Upper lobe of right lung (tissue), 1 donor: ENCODE measurements at places on chromosomes 2 and 18. TPM values are rescaled to one million over a fixed set of nuclear protein-coding genes. Genes with fewer than 3 reads are reported as not detected.

- no peaks in the 10 kb centered on the region for H3K36me3 ChIP-seq
- DNase-seq = no peak
- no peaks in the 10 kb centered on the region for H3K27me3 ChIP-seq
- no peaks in the 10 kb centered on the region for H3K4me1 ChIP-seq
- no peak overlapping the region for H3K4me3 ChIP-seq
- H3K27ac ChIP-seq = no peak overlapping the region
These were observed 166.8 kb downstream of the FTCDNL1 start for GRCh38 chr2:199684168-199684567.

- H3K4me1 ChIP-seq = no peaks in the 10 kb centered on the region
- H3K27ac ChIP-seq = no peak overlapping the region
- H3K36me3 ChIP-seq = no peaks in the 10 kb centered on the region
- H3K4me3 ChIP-seq = no peak overlapping the region
- no peaks in the 10 kb centered on the region for H3K27me3 ChIP-seq
These were observed 19.3 kb downstream of the GAD1 start for GRCh38 chr2:170836027-170836426.

MYO3B gene
- total RNA-seq = 0.17 TPM

DNA sequence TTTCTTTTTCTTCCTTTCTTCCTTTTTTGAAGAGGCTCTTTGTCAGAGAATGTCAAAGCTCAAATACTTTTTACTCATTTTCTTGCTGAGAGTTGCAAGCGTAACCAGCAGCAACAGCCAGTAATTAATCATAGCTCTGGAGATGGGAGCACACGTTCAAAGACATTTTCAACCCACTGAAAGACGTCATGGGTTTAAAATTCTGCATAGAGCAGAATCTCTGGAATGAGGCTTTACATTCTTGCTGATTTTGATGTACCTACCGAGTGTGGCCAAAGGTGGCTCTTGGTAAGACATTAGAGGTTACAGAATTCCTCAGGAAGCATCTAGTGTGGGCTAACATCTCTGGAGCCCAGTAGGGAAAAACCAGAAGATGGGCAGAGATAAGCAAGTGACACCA is 292.5 kb downstream of the MTX2 start:
- no peak overlapping the region for H3K27ac ChIP-seq
- H3K4me1 ChIP-seq = no peaks in the 10 kb centered on the region
- no peak for DNase-seq
- H3K36me3 ChIP-seq = no peaks in the 10 kb centered on the region
- peaks cover 23% of the 10 kb centered on the region for H3K27me3 ChIP-seq
- no peak overlapping the region for H3K4me3 ChIP-seq

DNA sequence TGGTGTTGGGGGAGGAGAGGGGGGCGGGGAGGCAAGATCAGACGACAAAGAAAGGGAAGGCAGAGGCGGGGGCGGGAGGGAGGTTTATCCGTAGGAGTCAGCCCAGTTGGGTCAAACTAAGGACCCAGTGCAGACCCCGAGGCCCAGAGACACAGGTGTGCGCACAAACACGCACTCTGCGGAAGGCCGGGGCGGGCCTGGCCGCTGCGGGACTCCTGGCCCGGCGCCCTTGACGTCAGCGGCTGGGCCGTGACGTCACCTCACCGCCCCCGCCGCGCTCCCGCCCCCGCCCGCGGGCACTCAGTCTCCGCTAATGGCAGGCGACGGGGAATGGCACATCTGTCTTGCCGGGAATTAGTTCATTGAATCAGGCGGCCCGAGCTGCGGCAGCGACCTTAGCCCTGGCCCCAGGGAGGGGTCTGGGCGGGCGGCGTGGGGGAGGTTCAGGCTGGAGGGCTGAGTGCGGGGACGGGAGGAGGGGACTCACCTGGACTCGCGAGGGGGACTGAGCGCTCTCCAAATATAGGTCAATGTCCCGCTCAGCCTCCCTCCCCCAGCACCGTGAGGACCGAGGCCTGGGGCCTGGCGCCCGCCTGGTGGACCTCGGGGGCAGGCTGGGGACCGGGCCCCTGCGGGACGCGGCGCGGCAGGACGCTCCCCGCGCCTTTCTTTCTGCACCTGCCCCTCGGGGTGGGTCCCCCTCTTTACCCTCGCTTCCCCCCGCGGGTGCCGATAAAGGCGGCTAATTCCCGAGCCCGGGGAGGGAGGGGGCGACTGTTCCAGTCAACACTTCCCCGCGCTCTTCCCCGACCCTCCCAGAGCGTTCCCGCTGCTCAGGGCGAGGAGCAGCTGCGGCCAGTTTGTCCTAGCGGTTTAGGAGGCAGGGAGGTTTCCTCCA is 15.5 kb upstream of the ECEL1 start:
- peaks cover 9% of the 10 kb centered on the region for H3K4me1 ChIP-seq
- peaks cover 44% of the 10 kb centered on the region for H3K27me3 ChIP-seq
- no peaks in the 10 kb centered on the region for H3K36me3 ChIP-seq

GRCh38 chr2:160275656-160276055 is 75.6 kb upstream of the ITGB6 start:
- no peak for DNase-seq
- no peaks in the 10 kb centered on the region for H3K27me3 ChIP-seq
- peaks cover 32% of the 10 kb centered on the region for H3K4me1 ChIP-seq
- no peak overlapping the region for H3K27ac ChIP-seq

DNA sequence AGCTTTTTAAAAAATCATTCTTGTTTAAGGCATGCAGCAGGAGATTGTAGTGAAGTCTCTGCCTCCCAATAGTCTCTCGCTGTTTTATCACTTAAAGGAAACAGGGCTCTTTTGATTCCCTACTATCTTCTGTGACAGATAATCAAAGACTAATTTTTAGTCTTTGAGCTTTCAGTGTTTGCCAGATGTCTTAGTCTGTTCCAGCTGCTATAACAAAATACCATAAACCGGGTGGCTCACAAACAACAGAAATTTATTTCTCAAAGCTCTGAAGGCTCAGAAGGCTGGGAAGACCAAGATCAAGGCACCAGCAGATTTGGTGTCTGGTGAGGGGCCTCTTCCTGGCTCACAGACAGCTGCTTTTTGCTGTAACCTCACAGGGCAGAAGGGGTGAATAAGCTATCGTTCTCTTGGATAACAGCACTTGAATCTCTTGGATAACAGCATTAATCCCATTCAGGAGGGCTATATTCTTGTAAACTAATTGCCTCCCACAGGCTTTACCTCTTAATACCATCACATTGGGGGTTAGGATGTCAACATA is 37.8 kb upstream of the STAT4 start:
- no peaks in the 10 kb centered on the region for H3K4me1 ChIP-seq
- DNase-seq = no peak
- H3K27me3 ChIP-seq = no peaks in the 10 kb centered on the region
- no peak overlapping the region for H3K4me3 ChIP-seq
- no peak overlapping the region for H3K27ac ChIP-seq

DNA sequence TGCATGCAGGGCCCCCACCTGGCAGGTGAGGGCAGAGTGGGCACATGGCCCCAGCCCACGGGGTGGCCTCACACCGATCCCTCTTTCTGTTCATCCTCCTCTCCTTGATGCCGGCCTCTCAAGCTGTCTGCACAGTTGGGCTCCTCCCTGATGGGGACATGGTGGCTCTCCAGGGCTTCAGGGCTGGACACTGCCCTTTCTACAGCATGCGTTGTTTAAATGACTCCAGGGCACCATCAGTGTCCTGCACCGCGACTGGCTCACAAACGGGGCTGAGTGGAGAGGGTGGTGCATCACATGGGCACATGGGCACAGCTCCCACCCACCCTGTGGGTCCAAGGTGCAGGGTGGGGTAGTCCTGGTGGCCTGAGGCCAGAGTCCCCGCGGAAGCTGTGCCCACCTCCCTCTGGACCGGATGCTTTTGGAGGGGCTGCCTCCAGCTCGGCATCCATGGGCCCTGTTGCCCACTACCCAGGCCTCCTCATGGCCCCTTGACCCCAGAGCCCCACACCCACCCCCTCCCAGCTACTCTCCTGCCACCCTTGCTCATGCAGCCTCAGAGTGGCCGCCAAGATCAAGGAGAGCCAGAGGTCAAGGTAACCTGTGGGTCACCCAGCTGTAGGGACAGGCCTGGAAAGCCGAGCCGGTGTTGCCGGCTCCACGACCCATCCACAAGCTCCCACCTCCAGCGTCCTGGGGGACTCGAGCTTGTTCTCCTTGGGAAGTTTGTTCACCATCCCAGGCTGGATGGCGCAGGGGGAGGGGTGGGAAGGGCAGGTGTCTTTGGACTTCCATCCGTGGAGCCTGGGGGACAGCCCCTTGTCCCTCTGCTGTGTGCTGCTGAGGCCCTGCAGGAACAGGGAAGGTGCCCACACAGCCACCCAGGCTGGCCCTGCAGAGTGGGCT is 12.3 kb upstream of the SNED1 start:
- no peak for DNase-seq
- H3K36me3 ChIP-seq = no peaks in the 10 kb centered on the region
- peak overlapping the region; percentile 65 for H3K27ac ChIP-seq
- peaks cover 6% of the 10 kb centered on the region for H3K27me3 ChIP-seq

TNP1 gene
- not detected for total RNA-seq

ZEB2 gene
- total RNA-seq = 178 TPM

DNA sequence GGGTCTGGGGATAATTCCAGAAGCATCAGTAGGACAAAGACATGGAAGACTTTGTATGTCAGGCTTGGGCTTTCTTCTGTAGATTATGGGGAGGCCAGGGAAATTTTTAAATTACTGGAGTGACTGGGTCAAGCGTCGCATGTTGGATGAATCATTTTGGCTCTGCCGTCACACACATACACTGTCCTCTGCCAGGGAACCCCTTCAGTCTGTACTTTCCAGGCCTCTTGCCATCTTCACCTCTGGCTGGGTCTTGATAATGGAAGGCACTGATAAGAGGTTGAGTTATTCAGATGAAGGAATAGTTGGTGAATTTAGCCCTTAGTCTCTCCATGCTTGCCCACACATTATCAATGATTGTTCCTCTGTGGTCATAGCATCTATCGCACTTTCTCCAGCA is 895.1 kb upstream of the CELF4 start:
- H3K27me3 ChIP-seq = no peaks in the 10 kb centered on the region
- no peaks in the 10 kb centered on the region for H3K36me3 ChIP-seq
- no peak overlapping the region for H3K4me3 ChIP-seq
- DNase-seq = no peak
- H3K4me1 ChIP-seq = no peaks in the 10 kb centered on the region
- H3K27ac ChIP-seq = no peak overlapping the region

- H3K27me3 ChIP-seq = no peaks in the 10 kb centered on the region
- DNase-seq = no peak
- no peak overlapping the region for H3K27ac ChIP-seq
These were observed 57.6 kb downstream of the NPAS2 start for GRCh38 chr2:100877555-100877954.

- H3K27me3 ChIP-seq = no peaks in the 10 kb centered on the region
- no peak overlapping the region for H3K27ac ChIP-seq
- H3K36me3 ChIP-seq = no peaks in the 10 kb centered on the region
- no peak for DNase-seq
- no peaks in the 10 kb centered on the region for H3K4me1 ChIP-seq
These were observed 30.8 kb upstream of the ZNF396 start for GRCh38 chr18:35407871-35408481.

GLI2 gene
- 4.7 TPM for total RNA-seq

DNA sequence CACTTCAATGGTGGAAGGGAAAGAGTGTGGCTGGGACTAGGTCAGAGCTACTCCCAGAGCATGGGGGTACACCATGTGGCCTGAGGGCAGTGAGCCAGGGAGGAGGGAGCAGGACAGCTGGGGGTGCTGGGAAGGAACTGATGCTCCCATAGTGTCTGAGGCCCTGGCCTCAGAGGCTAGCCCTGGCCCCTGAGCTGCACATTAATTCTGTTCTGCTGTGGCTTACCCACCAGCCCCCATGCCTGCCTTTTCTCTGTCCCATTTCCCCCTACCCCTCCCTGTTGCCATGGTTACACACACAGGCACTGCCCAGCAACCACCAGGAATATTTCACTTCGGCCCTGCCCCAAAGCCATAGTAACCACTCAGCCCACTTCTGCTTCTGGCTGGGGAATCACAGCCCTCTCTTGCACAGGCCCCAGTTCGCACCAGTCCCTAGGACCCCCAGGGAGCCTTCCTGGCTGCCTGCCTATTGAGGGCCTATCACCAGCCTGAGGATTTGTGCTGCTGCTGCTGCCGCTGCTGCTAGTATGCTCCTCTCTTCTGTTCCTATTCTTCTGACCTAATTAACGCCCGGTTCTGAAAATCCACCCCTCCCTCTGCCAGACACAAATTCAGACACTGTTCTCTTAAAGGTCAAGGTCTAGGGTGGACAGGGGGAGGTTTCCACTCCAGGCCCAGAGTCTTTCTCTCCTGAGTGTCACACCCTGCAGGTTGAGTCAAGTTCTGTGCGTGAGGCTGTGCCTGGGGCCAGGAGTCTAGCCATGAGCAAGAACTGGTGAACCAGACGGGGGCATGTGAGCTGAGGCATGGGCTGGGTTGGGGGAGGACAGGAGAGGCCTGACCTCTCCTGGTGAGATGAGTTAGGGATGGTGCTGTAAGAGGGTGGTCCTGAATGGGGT is 87.1 kb upstream of the MCFD2 start:
- H3K36me3 ChIP-seq = peaks cover 39% of the 10 kb centered on the region
- H3K4me1 ChIP-seq = peaks cover under 1% of the 10 kb centered on the region
- H3K27me3 ChIP-seq = no peaks in the 10 kb centered on the region

- H3K27ac ChIP-seq = no peak overlapping the region
- H3K27me3 ChIP-seq = no peaks in the 10 kb centered on the region
- no peaks in the 10 kb centered on the region for H3K4me1 ChIP-seq
These were observed 202.5 kb downstream of the CCDC102B start for GRCh38 chr18:69000366-69000765.

GRCh38 chr2:159119652-159120257 is 151.3 kb downstream of the TANC1 start:
- no peaks in the 10 kb centered on the region for H3K27me3 ChIP-seq
- H3K4me3 ChIP-seq = no peak overlapping the region
- H3K36me3 ChIP-seq = no peaks in the 10 kb centered on the region
- H3K27ac ChIP-seq = no peak overlapping the region

PSMA8 gene
- total RNA-seq = not detected

DNA sequence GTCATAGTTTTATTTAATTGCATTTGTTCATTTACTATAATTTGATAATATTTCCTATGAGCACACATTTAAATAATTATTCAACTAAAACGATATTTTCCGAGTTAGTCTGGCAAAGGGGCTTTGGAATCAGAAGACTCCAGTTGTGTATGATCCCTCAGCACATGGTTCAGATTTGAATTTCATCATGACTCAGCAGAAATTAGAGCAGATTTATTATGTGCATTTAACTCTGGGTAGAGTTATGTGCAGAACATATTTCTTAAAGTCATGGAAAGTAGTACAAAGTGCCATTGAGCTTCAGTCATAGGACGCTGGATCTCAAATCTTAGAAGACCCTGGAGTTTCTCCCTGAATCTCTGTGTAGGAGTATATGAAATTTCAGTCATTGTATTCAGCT is 106.7 kb downstream of the ADCYAP1 start:
- no peak for DNase-seq
- no peak overlapping the region for H3K27ac ChIP-seq
- H3K27me3 ChIP-seq = no peaks in the 10 kb centered on the region
- no peaks in the 10 kb centered on the region for H3K36me3 ChIP-seq
- peaks cover 14% of the 10 kb centered on the region for H3K4me1 ChIP-seq

DNA sequence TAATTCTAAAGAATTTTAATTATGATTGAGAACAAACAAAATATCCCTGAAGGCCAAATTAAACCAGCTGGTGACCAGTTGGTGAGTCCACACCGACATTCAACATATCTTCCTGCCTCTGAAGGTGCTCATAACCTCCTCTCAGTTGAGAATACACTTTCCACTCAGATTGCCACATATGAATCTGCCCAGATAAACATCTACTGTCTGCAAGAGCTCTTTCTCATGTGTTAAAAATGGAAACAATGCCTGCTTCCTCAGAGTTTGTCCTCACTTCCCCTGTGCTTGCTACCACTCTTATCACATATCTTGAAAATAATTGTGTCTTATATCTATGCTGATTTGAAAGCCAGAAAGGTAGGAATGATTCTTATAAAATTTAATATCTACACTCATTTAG is 177.7 kb upstream of the GULP1 start:
- H3K4me1 ChIP-seq = no peaks in the 10 kb centered on the region
- no peaks in the 10 kb centered on the region for H3K36me3 ChIP-seq
- DNase-seq = no peak
- H3K27me3 ChIP-seq = no peaks in the 10 kb centered on the region
- no peak overlapping the region for H3K27ac ChIP-seq
